ENCODE measurements at places on chromosomes 1 and 21. TPM values are rescaled to one million over a fixed set of nuclear protein-coding genes. Genes with fewer than 3 reads are reported as not detected.

DNA sequence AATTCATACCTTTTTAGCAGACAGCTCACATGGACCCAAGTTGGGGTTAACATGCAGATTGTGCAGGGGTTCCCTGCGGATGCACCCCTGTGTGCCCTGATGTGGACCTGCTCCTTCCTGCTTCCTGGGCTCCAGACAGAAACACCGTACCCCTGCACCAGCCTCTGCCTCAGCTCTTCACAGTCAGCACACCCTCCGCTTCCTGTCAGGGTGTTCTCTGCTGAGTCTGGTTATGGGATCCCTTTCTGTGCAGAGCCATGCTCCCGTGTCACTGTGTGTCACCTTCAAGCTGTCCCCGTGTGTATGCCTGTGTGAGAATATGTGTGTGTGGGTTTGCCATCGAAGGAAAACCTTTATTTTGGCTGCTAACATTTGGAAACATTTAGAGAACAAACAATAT, 48.7 kb upstream of the KCNJ15 start:
- H3K36me3 ChIP-seq, result no peaks in the 10 kb centered on the region
- H3K27ac ChIP-seq, result no peak overlapping the region
- no peak for DNase-seq
- no peak overlapping the region for H3K4me3 ChIP-seq
- H3K4me1 ChIP-seq, result no peaks in the 10 kb centered on the region
- H3K27me3 ChIP-seq, result no peaks in the 10 kb centered on the region

- H3K27me3 ChIP-seq, result no peaks in the 10 kb centered on the region
- no peak overlapping the region for H3K27ac ChIP-seq
- H3K4me3 ChIP-seq, result no peak overlapping the region
- DNase-seq, result no peak
- H3K4me1 ChIP-seq, result no peaks in the 10 kb centered on the region
- H3K36me3 ChIP-seq, result peaks cover 5% of the 10 kb centered on the region
Measured at GRCh38 chr1:42777852-42778251, 6.9 kb upstream of the TMEM269 start.

CXADR gene
- total RNA-seq, result 145 TPM

GRCh38 chr1:169574336-169574735, 11.9 kb downstream of the F5 start:
- H3K27ac ChIP-seq, result no peak overlapping the region
- DNase-seq, result no peak
- H3K4me3 ChIP-seq, result no peak overlapping the region
- no peaks in the 10 kb centered on the region for H3K4me1 ChIP-seq

- no peaks in the 10 kb centered on the region for H3K4me1 ChIP-seq
Measured at GRCh38 chr21:42413093-42413492, 9.4 kb downstream of the UBASH3A start.

DNA sequence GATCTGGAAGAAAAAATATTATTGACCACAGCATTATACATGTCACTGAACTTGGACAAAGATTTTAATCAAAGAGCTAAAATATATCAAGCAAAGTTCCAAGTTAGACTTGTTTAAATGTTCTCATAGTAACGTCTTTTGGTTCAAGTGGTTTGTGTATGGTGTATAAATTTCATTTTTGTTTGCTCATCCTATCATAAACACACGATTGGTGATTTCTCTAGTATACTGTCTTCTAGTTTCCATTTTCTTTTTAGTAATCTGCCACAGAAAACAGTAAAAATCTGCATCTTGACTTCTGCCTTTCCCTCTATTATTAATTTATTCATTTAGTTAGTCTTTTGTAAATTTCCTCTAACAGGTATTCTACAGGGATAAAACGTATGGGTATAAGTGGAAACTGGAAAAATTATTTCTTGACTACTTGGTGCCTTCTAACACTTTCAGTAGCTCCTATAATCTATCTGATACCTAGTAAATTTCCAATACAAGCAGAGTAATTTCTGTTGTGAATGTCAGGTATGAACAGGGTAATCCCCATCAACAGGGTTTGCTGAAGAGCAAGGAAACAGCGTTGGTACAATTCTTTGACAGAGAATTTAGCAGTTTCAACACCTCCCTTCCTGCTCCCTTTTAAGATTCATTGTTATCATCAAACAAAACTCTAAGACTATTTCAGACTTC, 268.0 kb downstream of the PTPRC start:
- no peak overlapping the region for H3K27ac ChIP-seq
- no peaks in the 10 kb centered on the region for H3K27me3 ChIP-seq
- H3K36me3 ChIP-seq, result no peaks in the 10 kb centered on the region
- no peak overlapping the region for H3K4me3 ChIP-seq
- H3K4me1 ChIP-seq, result no peaks in the 10 kb centered on the region
- DNase-seq, result no peak

All from H1 (cell line).